Astrocyte (in vitro differentiated cells and primary cell): ENCODE measurements at places on chromosomes 6 and 20. TPM values are rescaled to one million over a fixed set of nuclear protein-coding genes. Genes with fewer than 3 reads are reported as not detected.

Gene ANGPT4
- 0.05 and 0.12 TPM in 2 replicates for total RNA-seq

Gene OR2J3
- not detected in 2 replicates for total RNA-seq

Gene HDGFL1
- total RNA-seq = not detected in 2 replicates

Gene SLC17A4
- not detected in 2 replicates for total RNA-seq

GRCh38 chr6:40343877-40344565 lies 243.1 kb downstream of the LRFN2 start:
- H3K36me3 ChIP-seq = no peaks in the 10 kb centered on the region
- DNase-seq = no peak
- H3K27me3 ChIP-seq = no peaks in the 10 kb centered on the region
- peaks cover 17% of the 10 kb centered on the region for H3K4me1 ChIP-seq
- H3K27ac ChIP-seq = no peak overlapping the region
- no peak overlapping the region for H3K4me3 ChIP-seq

- H3K4me1 ChIP-seq = no peaks in the 10 kb centered on the region
- no peak overlapping the region for H3K4me3 ChIP-seq
- H3K27me3 ChIP-seq = no peaks in the 10 kb centered on the region
- no peak overlapping the region for H3K27ac ChIP-seq
These were observed 32.4 kb upstream of the CAP2 start for GRCh38 chr6:17361013-17361412.

DNA sequence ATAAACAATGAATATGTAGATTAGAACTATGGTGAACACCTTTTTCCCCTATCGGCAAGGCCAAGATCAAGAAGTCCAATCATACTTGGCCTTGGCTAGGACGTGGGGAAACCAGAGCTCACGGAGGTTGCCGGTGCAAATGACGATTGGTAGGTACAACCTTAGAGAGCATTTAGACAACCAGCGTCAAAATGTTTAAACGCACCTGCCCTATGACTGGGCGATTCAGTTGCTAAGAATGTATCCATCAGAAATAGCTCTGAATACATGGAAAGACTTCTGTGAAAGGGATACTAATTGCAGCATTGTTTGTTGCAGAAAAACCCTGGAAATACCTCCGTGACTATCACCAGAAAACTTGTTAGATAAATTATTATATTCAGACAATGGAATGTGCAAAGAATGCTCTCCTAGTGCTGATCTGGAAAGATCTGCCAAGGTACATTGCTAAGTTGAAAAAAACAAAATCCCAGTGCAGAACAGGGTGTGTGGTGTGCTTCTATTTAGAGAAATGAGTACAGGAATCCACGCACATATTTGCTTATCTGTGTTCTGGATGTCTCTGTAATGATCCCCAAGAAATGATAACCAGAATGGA lies 48.0 kb upstream of the PTPN1 start:
- H3K27me3 ChIP-seq = no peaks in the 10 kb centered on the region
- H3K4me3 ChIP-seq = no peak overlapping the region
- H3K36me3 ChIP-seq = no peaks in the 10 kb centered on the region

DNA sequence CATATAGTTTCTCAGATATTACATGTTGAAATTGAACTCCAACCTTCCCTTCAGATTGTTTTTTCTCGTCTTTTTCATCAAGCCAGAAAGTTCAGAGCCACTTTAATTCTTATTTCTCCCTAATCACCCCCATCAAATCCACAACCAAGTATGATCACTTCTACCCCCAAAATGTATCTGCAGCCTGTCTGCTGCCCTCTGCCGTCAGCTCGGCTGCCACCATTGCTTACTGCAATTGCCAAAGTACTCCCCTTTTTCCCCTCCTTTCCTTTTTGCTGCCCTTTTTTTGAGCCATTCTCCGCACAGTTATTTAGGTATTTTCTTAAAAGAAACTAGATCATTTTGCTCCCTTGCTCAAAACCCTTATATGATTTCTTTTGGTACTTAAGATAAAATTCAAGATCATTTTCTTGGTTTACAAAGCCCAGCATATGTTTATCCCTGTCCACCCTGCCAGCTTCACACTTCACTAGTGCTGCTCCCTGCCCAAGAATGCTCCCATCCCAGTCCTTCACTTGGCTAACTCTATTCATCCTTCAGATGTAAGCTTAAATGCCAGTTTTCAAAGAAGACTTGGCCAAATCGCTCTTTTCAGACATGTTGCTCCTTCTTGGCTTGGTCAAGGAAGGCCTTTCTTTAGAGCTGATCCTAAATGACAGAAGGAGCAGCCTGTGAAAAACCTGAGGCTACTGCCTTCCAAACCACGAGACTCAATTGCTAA lies 63.7 kb downstream of the SH3BGRL2 start:
- H3K4me3 ChIP-seq = no peak overlapping the region
- DNase-seq = no peak
- no peak overlapping the region for H3K27ac ChIP-seq
- H3K27me3 ChIP-seq = no peaks in the 10 kb centered on the region
- no peaks in the 10 kb centered on the region for H3K4me1 ChIP-seq

DNA sequence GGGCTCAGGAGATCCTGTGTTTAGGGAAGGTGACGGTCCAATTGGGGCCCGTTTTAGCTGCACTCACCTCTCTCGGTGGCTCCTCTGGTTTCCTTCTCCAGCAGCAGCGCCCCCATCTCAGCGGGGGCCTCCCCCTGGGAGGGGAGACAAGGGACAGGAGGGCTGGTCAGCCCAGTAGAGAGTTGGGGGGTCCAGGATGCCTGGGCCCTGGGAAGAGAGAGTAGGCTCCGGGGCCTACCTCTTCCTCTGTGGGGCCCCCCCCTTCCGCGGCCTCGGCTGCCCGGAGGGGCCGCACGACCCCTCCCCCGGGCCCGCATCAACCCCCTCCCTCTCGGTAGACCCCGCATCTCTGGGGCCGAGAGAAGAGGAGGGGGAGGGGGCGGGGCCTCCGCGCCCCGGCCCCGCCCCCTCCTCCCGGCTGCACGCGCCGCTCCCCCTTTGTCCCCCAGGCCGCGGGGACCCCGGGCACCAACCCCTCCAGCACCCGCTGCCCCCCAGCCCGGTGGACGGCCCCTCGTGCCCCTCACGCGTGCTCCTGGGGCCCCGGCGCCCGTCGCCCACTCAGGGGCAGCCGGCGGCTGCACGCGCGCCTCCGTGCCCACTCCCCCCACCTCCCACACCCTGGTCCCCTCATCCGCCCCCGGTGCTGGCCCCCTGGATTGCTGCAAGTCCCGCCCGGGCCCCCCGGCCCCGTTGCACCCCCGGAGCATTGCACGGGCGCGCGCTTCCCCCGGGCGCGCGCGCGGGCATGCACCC lies 464 bp downstream of the EHMT2 start:
- peaks cover 20% of the 10 kb centered on the region for H3K4me1 ChIP-seq
- H3K36me3 ChIP-seq = peaks cover 8% of the 10 kb centered on the region
- H3K27ac ChIP-seq = no peak overlapping the region

- no peaks in the 10 kb centered on the region for H3K27me3 ChIP-seq
- no peaks in the 10 kb centered on the region for H3K4me1 ChIP-seq
- no peak overlapping the region for H3K4me3 ChIP-seq
- H3K27ac ChIP-seq = no peak overlapping the region
These were observed 229.6 kb downstream of the MMUT start for GRCh38 chr6:49233483-49233882.

DNA sequence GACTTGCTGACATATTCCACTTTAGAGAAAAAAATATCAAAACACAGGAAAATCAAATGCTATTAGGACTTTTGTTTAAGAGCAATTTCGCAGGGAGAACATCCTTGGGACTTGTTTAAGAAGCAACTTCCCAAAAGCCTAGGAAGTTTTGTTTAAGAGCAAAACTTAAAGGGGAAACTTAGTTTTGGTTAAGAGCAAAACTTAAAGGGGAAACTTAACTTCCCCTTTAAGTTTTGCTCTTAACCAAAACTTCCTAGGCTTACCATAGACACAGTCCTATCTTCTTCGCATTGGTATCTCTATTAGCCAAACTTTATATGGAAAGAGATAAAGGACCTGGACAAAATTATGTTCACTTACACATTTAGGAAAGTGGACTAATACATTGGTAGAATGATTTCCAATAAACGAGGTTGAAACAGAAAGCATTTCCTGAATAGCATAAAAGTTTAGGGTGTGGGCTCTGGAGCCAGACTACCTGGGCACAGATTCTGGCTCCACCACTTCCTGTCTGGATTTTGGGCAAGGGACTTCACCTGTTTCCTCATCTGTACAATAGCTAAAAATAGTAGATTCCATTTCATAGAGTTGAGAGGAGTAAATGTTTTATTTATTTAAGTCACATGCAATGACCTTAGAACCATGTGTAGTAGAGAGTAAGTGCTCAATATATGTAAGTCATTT lies 15.7 kb downstream of the PAQR8 start:
- H3K27ac ChIP-seq = no peak overlapping the region
- H3K4me3 ChIP-seq = no peak overlapping the region
- no peak for DNase-seq
- H3K27me3 ChIP-seq = no peaks in the 10 kb centered on the region

DNA sequence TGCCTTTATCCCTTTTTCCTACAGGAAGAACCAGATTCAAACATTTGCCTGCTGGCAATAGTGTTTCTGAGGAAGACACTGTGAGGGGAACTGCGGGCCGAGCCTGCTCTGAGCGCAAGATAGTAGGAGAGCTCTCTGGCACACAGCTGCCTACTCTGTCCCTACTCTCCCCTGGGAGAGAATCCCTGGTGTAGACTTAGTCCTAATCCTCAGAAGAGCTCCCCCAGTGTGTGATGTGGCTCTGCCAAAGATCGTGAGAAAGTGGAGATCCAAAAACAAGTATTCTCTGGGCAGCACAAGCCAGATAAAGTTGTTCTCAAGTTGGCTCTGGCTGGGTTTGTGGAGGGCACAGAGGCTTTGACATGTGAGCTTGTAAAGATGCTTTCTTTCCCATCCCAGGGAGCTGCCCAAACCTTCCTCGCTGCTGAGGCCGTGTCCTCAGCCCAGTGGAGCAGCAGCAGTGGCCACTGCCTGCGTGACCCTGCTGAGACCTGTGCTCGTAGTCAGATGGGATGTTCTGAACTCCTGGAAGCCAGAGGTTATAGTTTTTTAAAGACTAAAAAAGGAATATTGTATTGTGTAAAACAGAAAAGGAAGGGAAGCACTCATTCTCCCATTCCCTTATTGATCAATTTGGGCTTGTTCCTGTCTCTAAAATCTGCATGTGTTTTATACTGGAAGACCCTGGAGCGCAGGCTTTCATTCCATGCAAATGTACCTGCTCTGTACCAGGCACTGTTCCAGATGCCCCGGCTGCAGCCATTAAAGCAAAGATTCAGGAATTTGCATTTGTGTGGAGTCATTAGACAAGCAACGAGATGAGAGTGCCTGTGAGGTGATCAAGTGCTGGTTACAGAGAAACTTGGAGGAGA lies 30.7 kb downstream of the PNLDC1 start:
- DNase-seq = no peak
- H3K27ac ChIP-seq = no peak overlapping the region
- H3K4me1 ChIP-seq = no peaks in the 10 kb centered on the region
- no peaks in the 10 kb centered on the region for H3K36me3 ChIP-seq
